ENCODE measurements at places on chromosomes 3 and 15. TPM values are rescaled to one million over a fixed set of nuclear protein-coding genes. Genes with fewer than 3 reads are reported as not detected.
A peak's percentile ranks its signal among the peaks of the same experiment; 100 is the strongest.

KCNMB2 gene
- total RNA-seq, result not detected

- no peak within 1 kb of the TSS for H3K27ac ChIP-seq
- H3K4me1 ChIP-seq, result peaks cover 13% of the 10 kb centered on the region
- DNase-seq, result peak; percentile 69
- H3K27me3 ChIP-seq, result peaks cover 5% of the 10 kb centered on the region
- H3K36me3 ChIP-seq, result no peaks in the 10 kb centered on the region
- peak within 1 kb of the TSS; percentile 52 for H3K4me3 ChIP-seq
These were observed at the start of gene C2CD4A for GRCh38 chr15:62066663-62067447. Gene C2CD4A (plus strand): TSS chr15:62066977. CDS start chr15:62067614, 637 bp downstream.

DNA sequence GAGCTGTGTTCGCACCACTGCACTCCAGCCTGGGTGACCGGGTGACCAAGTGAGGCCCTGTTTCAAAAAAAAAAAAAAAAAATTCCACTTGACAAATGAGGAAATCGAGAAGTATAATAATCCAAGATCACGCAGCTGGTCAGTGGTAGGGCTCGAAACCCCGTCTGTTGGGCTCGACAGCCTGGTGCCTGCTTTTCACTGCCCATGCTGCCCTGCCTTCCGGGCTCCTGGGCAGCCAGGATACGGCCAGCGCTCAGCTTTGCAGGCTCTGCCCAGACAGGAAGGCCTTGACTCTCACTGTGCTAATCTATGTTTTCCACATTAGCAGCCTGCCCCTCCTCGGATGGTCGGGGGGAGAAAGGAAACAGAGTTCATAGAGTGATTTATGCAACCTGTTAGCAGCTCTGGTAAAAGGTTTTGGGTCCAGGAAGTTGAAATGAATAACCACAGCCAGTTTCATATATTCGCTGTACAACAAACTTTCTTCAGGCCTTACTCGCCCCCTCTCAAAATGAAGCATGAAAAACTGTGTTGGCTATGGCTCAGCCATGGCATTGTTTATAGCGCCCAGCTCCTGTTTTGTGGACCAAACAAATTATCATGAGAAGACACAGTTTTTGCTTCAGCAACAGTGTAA, 108.8 kb downstream of the XXYLT1 start:
- H3K27ac ChIP-seq, result peak overlapping the region; percentile 10
- no peak overlapping the region for H3K4me3 ChIP-seq
- H3K36me3 ChIP-seq, result no peaks in the 10 kb centered on the region
- DNase-seq, result no peak

GRCh38 chr3:90091549-90091948, 984.1 kb downstream of the EPHA3 start:
- DNase-seq, result peak; percentile 89
- H3K27ac ChIP-seq, result no peak overlapping the region
- H3K4me1 ChIP-seq, result peaks cover 21% of the 10 kb centered on the region
- no peaks in the 10 kb centered on the region for H3K36me3 ChIP-seq
- H3K27me3 ChIP-seq, result no peaks in the 10 kb centered on the region

DAZL gene
- total RNA-seq, result not detected

LRRC2 gene
- total RNA-seq, result 0.28 TPM

DNA sequence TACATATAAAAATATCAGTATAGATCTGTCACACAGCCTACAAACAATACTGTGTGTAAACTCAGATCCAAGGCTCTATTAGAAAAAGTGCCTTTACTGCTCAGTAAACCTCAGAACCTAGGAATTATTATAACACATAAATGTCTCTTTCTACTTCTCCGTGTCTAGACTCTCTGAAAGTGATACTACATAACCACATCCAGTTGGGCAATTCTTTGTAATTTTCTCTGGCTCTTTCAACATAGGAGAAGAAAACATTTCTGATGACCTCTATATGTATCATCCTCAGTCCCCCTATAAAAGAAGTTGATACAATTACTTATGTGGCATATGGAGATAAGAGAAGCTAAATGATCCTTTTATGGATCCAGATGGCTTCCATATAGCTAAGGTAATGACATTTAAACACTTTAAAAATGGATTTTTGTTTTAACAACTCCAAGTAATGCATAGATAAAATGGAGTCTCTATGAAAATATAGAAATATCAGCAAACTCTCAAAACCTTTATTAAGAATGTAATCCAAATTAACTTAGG, 104.5 kb downstream of the LSAMP start:
- no peaks in the 10 kb centered on the region for H3K27me3 ChIP-seq
- no peak for DNase-seq
- H3K36me3 ChIP-seq, result no peaks in the 10 kb centered on the region
- no peak overlapping the region for H3K27ac ChIP-seq
- H3K4me3 ChIP-seq, result no peak overlapping the region

DNA sequence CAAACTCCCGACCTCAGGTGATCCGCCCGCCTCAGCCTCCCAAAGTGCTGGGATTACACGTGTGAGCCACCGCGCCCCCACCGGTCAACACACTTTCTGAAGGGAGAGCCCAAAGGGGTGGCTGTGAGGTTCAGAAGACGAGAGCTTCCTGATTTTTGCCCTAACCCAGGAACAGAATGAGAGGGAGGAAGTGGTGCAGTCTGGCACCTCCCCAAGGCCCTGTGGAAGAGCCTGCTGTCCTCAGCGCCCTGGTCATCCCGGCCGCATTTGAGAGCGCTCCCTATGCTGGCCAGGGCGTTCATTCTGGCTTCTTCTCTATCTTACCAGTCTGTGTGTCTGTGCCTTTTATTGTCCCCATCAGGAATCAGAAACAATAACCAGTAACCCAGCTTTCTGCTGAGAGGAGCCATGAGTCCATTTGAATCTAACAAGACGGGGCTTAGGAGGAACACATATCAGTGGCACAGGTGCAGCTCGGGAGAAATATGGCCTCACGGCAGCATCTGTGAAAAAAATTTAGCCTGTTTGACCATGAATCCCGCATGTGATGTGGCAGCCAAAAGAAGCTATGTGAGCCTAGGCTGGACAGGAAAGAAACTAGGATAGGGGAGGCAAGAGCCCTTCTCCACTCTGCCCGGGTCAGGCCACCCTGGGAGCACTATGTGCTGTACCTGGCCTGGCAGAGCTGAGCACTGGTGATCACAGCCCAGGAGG, 12.9 kb downstream of the BDH1 start:
- H3K4me1 ChIP-seq, result peaks cover 15% of the 10 kb centered on the region
- H3K36me3 ChIP-seq, result peaks cover 2% of the 10 kb centered on the region
- no peak overlapping the region for H3K4me3 ChIP-seq
- H3K27me3 ChIP-seq, result no peaks in the 10 kb centered on the region

DNA sequence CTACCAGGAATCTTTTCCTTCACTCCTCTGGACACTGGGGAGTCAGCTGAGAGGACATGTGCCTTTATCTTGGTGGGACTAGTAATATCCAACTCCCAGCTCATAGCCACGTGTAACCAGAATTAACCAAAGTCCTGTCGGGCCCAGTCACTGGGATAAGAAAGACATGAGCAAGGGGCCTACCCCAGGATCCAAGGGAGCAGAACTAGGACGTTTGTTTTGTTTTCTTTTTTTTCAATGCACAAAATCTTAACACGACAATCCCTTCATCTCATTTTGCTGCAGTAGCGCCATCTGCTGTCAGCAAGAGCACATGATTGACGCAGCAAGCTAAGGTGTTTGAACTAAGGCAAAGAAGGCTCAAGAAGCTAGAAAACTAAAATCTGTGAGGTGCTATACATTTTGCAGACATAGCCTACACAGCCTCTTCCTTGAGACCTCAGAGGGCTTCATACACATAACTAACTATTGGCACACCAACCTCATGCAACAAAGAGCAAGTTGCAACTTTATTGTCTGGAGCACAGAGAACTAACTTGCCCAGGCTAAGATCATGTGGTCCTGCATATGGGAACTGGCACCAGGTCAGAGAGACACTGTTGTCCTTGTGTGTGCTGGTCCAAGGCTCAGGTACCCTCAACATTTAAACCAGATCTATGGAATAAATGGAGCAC, 43.6 kb downstream of the RLBP1 start:
- no peak overlapping the region for H3K4me3 ChIP-seq
- peak; percentile 82 for DNase-seq
- H3K36me3 ChIP-seq, result no peaks in the 10 kb centered on the region
- H3K27me3 ChIP-seq, result no peaks in the 10 kb centered on the region

DNA sequence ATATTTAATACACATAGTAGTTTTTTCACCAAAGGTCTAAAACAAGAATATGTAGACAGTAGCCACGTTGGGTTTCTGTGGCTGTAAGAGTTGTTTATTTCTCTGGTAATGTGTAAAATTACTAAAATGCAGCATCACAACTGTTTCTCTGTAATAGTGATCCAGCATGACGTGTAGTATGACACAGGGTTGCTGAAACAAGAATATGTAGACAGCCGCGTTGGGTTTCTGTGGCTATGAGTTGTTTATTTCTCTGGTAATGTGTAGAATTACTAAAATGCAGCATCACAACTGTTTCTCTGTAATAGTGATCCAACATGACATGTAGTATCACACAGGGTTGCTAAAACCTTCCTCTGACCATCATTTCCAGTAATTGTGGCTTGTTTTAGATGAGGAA, 153.6 kb upstream of the ZNF717 start:
- no peaks in the 10 kb centered on the region for H3K4me1 ChIP-seq
- no peak overlapping the region for H3K4me3 ChIP-seq
- DNase-seq, result no peak

BFSP2 gene
- total RNA-seq, result not detected

ANKRD34C gene
- not detected for total RNA-seq

Data from A673 (cell line).